Stimulated activated CD8-positive, alpha-beta memory T cell treated with anti-CD3 and anti-CD28 coated beads, Interleukin-2, amount 100 ng/mL, for 1 hour (primary cell): ENCODE measurements at places on chromosomes 4 and X.

DNA sequence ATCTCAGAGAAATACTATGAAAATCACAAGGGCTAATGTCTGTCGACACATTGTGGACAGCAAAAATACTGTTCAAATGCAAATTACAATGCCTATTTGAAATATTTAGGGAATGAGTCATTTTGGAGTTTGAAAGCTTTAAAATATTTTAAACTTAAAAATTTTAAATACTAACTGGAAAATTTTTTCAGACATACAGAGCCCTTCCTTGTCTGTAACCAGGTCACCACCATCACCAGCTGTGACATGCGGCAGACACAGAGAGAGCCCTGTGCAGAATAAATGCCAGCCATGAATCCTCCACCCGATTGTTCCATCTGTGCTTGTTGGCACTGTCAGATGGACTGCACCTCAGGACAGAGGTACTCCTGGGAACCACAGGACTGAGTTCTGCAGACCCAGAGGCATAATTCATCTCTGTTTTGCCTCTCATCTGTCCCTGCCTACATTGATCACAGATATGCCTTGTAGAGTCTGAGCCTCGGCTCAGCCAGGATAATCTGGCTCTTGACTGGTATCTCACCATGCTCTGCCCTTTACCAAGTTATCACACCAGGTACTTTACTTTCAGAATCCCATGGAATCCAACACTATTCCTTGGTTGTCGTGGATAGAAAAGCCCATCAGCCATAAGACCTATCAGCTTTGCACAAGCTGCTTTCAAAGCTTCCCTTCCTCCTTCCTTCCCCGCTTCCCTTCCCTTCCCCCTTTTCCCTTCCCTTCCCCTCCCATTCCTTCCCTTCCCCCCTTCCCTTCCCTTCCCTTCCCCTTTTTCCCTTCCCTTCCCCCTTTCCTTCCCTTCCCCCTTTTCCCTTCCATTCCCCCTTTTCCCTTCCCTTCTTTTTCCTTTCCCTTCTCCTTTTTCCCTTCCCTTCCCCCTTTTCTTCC lies 67.2 kb downstream of the TBC1D9 start:
- DNase-seq = no peak

DNA sequence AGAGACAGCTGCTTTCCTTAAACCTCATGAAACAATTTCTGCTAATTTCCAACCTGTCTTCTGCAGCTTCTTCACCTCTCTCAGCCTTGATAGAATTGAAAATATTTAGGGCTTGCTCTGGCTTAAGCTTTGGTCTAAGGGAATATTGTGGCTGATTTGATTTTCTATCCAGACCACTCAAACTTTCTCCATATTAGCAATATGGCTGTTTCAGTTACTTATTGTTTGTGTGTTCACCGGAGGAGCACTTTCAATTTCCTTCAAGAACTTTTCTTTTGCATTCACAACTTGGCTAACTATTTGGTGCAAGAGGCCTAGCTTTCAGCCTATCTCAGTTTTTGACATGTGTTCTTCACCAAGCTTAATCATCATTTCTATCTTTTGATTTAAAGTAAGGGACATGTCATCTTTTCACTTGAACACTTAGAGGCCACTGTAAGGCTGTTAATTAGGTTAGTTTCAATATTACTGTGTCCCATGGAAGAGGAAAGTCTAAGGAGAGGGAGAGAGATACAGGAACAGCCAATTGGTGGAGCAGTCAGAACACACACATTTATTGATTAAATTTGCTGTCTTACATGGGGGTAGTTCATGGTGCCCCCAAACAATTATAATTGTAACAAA lies 213.2 kb downstream of the RASL11B start:
- no peak for DNase-seq

GRCh38 chrX:151680805-151681204 lies 14.5 kb upstream of the PRRG3 start:
- DNase-seq = peak; percentile 26

- no peak for DNase-seq
Measured at GRCh38 chrX:69286565-69286906, 121.3 kb upstream of the PJA1 start.

GRCh38 chr4:66373268-66373667 lies 703.0 kb upstream of the EPHA5 start:
- DNase-seq = no peak

- no peak for DNase-seq
Measured at GRCh38 chr4:128039568-128039967, 21.5 kb upstream of the LARP1B start.

DNA sequence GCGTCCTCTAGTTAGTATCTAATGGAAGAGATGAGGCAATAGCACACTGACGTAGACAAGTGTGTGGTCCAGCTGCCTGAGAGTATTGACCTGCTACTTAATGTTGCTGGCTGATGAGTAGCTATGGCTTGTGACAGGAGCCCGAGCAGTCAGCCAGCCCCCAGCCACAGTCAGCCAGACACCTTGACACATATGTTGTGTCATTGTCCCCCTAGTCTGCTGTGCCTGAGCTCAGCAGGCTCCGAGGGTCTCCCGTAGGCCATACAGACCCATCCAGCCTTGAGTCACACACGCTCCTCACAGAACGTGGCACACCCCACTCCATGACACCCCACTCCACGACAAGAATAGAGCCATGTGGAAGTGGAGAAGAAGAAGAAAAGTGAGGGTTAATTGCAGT lies 362.1 kb downstream of the UNC5C start:
- DNase-seq = no peak

DNA sequence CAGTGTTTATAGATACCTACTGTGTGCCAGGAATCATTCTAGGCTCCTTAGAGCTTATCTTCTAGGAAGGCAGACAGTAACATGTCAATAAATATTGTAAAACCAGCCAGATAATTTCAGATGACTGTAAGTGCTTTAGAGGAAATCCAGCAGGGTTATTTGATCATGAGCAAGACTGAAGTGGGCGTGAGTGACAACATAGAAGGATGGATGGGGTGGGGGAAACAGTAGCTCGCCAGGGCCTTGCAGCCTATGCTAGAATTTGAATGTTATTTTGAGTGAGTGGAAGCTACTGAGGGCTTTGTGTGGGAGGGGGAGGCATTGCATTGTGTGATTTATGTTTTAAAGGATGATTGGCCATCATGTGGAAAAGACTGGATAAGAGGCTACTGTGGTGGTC lies 6.7 kb downstream of the SRD5A3 start:
- no peak for DNase-seq

DNA sequence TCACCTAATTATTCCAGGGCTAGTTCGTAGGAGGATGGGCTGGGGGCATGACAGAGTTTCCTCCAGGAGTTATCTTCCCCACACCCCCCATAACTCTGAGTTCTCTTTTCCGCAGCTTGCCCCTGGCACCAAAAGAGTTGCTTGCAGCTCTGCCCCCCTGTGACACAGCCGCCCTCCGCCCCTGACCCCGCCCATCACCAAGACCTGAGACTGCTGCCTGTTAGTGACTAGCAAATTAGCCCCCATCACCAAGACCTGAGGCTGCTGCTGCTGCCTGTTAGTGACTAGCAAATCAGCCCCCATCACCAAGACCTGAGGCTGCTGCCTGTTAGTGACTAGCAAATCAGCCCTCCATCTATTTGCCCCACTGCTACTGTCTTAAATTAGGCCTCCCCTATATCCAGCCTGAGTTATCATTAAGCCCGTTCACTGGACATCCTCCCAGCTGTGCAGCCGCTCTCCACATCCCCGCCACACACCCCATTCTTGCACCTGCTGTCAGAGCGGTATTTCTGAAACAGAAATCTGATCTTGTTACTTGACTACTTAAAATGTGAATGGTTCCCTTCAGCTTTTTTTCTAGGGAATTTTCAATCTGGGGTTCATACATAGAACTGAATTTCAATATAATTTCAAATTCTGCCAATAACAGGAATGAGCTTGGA lies 1.5 kb upstream of the PAPSS1 start:
- peak; percentile 30 for DNase-seq

DNA sequence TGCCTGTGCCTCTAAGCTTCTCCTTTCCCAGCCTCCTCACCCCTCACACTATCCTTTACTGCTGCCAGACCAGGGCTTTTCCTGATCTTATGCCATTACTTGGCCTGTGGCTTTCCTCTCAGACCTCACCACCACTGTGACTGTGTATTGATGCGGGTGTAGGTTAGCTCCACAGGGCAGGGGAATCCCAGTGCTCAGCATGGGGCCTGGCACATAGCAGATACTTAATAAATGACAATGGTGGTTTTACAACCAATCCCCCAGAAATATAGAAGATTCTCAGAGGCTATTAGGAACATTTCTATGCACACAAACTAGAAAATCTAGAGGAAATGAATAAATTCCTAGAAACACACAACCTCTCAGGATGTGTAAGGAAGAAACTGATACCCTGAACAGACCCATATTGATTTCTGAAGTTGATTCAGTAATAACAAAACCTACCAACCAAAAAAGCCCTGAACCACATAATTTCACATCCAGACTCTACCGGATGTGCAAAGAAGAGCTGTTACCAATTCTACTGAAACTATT lies 129.6 kb upstream of the QRFPR start:
- no peak for DNase-seq

DNA sequence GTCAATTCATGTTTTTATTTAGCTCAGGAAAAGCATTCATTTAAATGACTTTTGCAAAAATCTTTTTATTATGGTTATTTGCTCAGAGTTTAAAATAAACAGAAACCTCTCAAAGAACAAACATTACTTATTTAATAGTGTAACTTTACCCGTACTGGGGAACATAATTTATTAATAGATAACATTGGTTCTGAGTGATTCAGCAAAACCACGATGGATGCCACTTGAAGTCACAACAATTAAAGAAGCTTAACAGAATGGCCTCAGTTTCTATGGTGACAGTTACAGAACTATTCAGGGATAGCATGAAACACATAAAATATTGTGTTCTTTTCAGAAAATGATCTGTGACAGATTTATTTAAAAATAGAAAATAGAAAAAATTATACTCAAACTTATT lies 368.7 kb downstream of the CCSER1 start:
- no peak for DNase-seq

- no peak for DNase-seq
Measured at GRCh38 chrX:129831091-129831885, 12.4 kb downstream of the ZDHHC9 start.

DNA sequence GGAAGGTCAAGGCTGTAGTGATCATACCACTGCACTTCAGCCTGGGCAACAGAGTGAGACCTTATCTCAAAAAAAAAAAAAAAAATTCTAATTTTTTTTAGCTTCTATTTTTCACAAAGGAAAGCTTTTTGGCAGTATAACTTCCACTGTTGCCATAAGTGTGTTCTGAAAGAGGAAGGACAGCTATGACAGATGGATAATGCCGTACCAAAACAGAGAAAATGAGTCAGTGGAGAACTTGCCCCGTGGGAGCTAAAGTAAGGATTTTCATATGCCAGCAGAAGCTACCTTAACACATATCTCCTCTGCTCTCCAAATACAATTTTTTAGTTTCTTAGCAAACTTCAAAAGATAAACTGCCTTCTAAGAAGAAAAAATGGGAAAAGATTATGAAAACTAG lies 43.7 kb downstream of the RPS3A start:
- no peak for DNase-seq

- DNase-seq = no peak
Measured at GRCh38 chr4:17511509-17511949, 361 bp downstream of the QDPR start.

- no peak for DNase-seq
Measured at GRCh38 chr4:141350122-141350905, 129.6 kb downstream of the ZNF330 start.

DNA sequence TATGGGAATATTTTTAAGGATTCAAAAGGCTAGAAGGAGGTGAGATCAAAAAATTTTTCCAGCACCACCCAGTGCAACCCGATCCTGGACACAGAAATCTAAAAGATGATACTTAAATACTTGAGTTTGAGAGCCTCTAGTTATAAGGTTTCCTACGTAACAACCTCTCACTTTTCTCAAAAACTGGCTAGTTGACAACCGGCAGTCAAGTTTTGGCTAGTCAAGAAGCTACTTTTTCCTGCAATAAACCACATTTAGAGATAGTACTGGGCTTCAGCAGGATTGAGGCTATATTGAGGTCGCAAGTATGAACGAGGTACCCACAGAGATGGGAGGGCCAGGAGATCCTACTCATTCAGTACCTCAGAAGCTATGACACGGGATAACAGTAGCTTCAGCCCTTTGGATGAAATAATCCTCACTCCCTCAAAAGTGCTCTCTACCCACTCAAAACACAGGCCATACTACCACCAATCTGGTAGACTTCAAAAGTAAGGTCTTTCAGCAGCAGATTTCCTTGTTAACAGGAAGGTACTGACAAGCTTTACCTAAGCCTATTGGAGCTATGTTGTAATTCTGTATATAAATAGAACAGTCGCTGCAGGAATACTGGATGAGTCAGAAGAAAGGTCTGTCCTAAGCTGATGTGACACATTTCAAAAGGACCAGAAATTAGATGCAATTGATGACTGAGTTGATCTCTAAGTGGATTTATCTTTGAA lies 1.5 kb upstream of the TSPAN5 start:
- DNase-seq = no peak

- no peak for DNase-seq
Measured at GRCh38 chr4:1517592-1518411, 111.6 kb upstream of the NKX1-1 start.
